Stimulated activated CD8-positive, alpha-beta memory T cell treated with anti-CD3 and anti-CD28 coated beads, Interleukin-15, amount 100 ng/mL, for 48 hours (primary cell): ENCODE measurements at places on chromosomes 5 and 9.
A peak's percentile ranks its signal among the peaks of the same experiment; 100 is the strongest.

GRCh38 chr5:116377276-116378006 lies 197.2 kb downstream of the SEMA6A start:
- no peak for DNase-seq

DNA sequence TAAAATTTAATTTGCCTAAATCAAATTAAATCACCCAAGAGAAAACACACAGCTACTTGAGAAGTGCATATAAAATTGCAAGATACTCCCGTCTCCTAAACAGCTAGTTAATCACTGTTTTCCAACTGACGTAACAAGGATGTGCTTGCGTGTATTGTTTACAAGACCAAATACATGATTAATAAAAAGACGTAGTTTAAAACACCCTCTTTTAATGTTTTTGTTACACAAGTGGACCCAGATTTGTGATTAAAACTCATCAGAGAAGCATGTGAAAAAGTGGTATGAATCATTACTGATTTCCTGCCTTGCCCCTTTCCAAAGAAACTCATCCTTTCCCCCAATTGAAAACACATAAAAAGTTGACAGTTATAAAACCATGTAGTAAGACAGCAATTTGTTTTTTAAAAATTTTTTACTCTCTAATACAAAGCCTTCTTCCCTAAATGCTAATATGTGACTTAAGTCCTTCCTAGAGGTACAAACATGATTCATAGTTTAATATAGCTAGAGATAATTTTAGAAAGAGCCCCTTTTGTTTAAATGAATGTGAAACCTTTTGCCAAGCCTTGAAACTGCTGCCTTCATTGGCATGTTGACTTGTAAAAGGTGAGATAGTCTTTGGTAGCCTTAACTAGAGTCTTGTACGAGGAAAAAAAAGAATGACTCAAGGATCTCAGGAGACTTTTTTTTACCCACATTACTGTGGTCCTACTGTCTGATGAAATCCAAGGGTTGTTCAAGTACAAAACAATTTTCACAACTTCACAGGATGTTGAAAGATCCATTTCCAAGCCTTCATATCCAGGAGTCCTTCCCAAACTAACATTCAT lies 61.4 kb upstream of the FST start:
- DNase-seq: no peak

DNA sequence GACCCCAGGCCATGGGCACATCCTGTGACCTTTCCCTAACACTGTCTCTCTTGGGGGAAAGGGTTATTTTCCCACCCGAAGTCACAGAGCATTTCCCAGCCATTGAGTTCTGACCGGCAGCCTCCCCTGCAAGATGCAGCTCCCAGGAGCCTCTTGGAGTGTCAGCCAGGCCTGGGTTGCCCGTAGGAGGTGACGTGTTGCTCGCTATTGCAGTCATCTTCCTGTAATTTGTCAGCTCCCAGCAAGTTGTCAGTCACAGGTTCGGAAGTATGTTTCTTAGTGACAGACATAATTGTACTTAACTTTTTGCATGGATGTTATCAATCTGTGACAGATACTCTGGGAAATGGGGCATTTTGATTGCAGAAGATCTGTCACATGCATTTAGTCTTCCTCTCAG lies 74.5 kb downstream of the MVB12B start:
- no peak for DNase-seq

- no peak for DNase-seq
These were observed 71.4 kb downstream of the RAPGEF6 start for GRCh38 chr5:131563434-131564228.

GRCh38 chr5:170216257-170216864 lies 16.4 kb upstream of the C5orf58 start:
- DNase-seq: no peak

DNA sequence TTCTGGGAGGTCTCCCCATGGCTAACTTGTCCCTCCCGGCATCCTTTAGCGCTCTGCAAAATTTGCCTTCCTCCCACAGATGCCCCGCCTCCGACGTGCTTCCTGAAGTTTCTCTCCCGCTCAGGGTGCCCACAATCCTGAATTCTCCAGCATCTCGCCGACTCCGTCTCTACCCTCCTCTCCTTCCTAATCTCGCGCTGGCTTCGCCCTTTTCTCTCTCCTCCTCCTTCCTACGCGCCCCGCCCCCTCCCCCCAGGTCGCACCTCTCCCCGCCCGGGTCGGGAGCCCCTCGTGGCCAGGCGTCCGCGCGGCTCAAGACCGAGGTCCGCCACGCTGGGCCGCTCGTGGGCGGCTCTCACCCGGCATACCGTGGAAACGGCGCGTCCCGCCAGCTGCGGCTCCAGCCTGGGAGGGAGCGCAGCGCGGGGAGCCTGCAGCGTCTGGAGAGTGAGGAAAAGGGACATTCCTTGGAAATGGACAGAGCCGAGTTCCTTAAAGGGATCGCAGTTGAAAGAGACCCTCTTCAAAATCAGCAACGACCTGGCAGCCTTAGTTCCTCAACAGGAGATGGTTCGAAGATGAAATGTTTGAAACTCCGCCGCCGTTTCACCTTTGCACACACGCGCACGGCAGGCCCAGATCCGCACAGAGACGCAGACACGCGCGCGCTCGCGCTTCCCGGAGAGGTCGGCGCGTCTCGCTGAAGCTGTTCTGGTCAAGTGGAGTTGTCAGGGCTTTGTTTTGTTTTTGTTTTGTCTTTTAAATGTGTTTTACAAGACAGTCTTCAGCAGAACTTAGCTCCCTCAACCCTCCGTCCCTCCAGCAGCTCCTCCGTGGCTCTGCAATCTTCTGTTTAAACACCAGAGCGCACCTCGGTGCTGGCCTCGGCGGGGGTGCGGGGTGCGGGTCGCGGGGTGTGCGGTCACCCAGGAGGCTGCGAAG lies 5.0 kb upstream of the IRX2 start:
- DNase-seq: no peak

DNA sequence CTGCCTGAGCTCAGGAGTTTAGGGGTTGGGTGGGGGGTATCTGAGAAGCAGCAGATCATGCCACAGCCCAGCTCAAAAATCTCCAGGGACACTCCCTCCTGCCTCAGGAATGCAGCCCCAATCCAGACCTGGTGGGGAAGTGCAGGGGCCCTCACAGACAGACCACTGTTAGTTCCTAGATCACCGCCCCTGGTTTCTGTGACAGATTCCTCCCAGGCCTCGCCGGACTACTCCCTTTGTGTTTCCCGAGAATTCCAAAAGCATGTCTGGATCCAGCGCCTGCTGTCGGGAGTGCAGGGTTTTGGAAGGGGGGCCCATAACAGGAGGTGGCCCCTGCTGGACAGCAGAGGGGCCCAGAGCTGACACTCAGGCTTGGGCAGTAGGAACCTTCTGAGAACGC lies 74.5 kb downstream of the CTSL start:
- no peak for DNase-seq

- no peak for DNase-seq
These were observed 15.2 kb upstream of the OSMR start for GRCh38 chr5:38830521-38831051.

GRCh38 chr9:120394058-120394669 lies 185.8 kb downstream of the CDK5RAP2 start:
- DNase-seq: peak; percentile 48

- DNase-seq: no peak
These were observed 16.0 kb upstream of the PCAT7 start for GRCh38 chr9:94538908-94539307.

DNA sequence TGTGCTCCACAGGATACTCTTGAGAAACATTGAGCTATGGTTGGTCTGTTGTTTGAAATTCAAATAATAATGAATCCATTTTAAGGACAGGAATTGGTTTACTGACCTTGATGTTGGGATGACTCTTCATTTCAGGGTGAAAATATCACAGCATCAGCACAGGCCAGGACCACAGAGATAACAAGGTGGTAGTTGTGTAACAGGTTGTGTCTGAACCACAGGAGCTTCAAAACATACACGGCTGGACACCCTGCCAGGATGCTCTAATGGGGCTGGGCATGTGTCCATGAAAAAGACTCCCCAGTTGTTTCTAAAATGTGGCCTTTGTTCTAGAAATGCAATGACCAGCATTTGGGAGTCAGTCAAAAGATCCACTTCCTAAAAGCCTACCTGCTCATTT lies 69.8 kb downstream of the ACO1 start:
- no peak for DNase-seq

- no peak for DNase-seq
These were observed 28.4 kb upstream of the HK3 start for GRCh38 chr5:176927562-176927961.

- DNase-seq: no peak
These were observed 92.2 kb downstream of the ADAMTSL1 start for GRCh38 chr9:18566121-18566520.

DNA sequence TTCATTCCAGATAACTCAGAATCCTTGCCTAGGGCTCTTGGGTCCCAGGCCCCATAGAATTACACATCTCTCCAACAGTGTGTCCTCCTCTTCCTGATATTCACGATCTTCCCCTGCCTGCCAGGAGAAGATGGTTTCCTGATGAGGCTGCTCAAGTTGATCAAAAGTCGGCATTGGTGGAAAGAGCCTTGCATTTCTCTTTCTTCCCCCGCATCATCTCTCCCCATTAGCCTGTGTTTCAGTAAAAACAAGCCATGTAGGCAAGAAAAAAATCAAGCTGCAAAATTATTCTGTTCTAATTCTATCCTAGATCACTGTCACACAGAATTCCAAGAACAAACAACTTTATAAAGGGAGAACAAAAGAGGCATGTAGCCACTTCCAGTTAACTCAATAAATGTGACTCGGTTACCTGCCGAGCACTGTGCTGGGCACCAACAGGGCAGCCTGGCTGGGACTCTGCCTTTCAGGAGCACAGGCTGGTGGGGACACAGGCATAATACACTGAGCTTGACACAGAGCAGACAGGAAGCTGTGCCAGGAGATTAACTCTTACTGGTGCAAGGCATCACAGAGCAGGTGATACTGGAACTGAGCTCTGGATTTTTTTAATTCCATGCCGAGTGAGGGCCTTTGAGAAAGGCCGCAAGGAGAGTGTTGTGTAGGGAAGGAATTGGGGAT lies 25.6 kb downstream of the TMOD1 start:
- DNase-seq: no peak

DNA sequence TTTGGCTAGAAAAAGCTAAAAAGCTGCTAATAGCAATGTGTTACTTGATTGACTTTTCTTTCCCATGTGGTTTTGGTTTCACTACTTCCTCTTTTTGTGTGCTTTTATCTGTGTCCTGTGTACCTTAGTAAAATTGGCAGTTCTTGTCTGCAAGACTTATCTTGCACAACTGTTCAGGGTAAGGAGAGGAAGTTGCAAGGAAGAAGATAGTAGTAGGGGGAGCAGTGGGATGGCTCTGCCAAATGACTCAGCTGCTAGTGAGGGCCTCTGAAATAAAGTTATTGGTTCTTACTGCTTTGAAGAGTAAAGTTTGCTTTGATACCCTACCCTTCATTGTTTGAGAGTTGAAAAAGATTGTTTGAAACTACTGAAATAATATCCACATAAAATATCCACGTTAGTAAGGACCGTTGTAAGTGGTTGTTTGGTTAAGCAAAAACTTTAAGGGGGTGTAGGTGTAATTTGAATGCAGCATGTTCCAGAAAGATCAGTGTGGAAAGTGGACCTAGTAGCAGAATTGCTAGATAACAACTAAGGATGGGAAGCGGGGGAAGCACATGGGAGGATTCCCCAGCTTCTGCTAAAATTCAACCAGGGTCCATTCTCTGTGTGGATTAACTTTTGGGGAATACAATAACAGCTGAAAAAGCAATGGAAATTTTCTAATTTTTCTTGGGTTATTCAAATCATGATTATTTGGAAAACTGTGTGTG lies 123.5 kb downstream of the SCAMP1 start:
- no peak for DNase-seq

DNA sequence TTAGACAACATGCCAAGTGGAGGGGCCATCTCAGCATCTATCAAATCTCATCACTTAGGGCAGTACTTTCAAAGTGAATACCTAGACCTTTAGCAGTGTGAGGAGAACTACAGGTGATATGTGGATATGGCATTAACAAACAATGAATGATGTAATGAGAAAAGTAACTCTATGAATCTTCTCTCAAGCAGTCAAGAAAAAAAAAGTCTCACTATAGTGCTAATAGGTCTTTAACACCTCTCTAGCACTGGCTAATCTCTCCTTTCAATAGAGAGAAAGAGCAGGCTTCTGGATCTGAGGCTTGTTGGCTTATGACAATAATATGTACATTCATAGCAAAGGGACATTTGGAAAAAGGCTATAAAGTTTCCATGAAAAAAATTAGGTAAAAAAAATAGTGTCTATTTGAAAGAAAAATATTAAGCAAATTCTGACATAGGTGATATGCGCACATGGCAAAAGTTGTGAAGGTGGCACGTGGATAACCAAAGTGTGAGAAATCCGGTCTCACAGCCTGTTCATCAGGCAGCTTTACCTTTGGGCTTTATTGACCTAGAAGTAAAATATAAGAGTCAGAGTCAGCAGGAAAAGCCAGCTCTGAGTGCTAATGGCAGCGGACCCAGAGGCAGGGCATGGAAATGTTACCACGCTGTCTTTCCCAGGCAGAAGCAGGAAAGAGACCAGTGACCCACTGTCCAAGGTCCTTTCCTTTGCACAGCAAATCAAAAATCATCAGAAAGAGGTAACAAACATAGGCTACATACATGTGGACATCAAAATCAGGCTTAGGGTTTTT lies 203.4 kb downstream of the EFNA5 start:
- DNase-seq: no peak

DNA sequence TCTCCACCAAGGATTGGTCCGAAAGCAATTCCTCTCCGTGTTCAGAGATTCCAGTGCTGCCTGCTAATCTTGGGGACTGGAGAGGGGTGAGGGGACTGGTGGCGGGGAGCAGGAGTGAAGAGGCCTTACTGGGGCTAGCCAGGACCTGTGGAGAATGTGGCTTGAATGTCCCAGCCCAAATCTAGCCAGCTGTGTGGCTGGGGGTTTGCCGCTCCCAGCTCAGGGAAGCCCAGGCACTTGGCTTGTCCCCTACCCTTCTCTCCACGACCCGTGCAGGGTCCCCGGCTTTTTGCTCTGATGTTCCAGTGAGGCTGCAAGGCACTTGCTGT lies 2.4 kb downstream of the N4BP3 start:
- no peak for DNase-seq

DNA sequence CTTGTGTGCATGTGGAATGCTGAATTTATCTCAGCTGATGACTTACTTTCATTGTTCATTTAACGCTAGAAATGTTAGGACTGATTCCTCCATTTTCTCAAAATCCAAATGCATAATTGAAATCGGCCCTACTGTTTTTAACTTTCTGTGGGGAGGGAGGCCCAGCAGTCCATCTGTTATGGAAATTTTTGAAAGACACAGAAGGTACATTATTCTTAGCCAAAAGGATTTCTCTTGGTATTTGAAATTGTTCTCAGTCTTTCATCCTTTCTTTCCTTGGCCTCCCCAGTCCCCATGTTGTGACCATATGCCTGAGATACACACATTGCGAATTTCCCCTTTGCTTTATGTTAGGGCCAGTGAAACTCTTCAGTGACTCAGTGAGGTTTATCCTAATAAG lies 549.9 kb downstream of the IRX1 start:
- DNase-seq: no peak

DNA sequence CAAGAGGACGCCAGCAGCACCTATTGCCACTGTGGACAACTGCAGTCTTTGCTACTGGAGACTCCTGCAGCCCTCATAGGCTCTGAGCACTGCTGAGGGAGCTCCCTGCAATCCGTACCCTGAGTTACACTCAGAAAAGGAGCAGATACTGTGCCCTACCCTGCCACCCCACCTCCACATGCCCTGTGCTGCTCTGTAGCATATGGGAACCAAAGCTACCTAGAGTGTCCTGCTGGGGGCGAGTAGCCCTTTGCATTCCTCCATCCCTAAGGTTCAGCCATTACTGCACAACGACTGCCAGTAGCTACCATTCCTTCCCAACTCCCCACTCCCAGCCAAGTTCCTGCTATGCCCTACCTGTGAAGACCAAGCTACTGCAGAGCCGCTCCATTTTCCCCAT lies 90.2 kb upstream of the SNCAIP start:
- no peak for DNase-seq

GRCh38 chr9:12784461-12785259 lies 9.8 kb downstream of the LURAP1L start:
- no peak for DNase-seq
